ENCODE measurements at places on chromosomes 13 and 19.

GRCh38 chr19:46426035-46426505 lies 2.7 kb downstream of the PNMA8C start:
- DNase-seq = no peak

GRCh38 chr13:99320693-99321481 lies 13.7 kb upstream of the GPR183 start:
- peak; percentile 88 for DNase-seq

DNA sequence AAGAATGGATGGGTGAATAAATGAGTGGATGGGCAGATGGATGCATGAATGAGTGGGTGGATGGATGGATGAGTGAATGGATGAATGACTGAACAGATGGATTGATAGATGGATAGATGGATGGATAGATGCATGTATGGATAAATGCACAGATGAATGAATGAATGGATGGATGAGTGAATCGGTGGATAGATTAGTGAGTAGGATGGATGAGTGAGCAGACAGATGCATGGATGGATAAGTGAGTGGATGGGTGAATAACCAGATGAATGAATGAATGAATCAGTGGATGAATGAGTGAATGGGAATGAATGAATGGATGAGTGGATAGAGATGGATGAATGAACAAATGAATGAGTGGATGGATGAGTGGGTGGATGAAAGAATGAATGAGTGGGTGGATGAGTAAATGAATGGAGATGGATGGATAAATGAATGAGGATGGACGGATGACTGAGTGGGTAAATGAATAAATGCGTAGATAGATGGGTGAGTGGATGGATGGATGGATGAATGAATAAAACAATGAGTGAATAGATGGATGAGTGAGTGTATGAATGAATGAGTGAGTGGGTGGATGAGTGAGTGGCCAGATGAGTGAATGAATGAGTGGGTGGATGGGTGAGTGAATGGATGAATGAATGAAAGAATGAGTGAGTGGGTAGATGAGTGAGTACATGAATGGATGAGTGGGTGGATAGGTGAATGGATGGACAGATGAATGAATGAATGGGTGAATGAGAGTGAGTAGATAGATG lies 13.0 kb downstream of the GAS6 start:
- DNase-seq = no peak

DNA sequence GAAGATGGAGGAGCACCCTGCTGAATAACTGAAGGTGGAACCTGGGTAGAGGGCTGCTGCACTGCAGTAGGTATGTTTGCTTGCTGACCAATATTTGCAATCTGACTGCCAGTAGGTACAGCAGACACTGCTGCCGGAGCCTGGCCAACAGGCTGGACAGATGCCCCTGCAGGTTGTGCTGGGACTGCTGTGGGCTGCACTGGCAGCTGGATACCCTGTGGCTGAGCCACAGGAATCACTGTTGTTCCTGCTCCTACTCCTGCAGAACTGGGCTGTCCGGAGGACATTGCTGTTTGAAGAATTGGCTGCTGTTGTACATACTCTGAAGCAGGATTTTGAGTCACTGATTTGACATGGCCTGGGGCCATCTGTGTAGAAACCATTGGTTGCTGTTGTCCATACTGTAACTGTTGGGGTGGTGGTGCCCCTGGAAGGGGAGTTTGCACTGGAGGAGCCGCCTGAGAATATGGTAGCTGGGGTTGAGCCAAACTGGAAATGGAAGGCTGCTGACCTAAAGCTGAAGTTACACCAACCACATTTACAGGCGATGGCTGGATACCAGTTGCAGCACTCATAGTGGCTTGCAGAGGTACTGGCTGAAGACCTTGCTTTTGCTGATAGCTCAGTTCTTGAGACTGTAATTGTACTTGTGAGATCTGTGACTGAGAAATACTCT lies 2.2 kb downstream of the TSC22D1 start:
- peak; percentile 69 for DNase-seq

DNA sequence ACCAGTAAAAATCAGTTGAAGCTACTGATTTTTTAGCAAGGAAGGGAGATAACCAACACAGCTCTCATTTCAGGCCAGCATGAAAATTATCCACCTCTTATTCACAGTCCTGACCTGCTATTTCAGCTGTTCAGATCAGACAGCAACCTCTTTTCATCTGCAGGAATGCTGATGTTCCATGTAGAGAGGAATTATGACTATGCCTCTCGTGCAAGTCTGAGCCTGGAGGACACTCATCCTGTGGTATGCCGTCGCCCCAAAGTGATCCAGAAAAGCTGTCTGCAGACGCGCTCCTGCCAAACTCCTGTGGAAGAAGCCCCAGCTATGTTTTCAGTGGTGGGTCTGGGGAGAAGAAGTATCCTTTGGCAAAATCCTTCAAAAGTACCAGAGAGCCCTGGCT lies 563.5 kb upstream of the SLITRK1 start:
- DNase-seq = no peak

GRCh38 chr19:13984186-13984585 lies 21.9 kb downstream of the RFX1 start:
- DNase-seq = no peak

DNA sequence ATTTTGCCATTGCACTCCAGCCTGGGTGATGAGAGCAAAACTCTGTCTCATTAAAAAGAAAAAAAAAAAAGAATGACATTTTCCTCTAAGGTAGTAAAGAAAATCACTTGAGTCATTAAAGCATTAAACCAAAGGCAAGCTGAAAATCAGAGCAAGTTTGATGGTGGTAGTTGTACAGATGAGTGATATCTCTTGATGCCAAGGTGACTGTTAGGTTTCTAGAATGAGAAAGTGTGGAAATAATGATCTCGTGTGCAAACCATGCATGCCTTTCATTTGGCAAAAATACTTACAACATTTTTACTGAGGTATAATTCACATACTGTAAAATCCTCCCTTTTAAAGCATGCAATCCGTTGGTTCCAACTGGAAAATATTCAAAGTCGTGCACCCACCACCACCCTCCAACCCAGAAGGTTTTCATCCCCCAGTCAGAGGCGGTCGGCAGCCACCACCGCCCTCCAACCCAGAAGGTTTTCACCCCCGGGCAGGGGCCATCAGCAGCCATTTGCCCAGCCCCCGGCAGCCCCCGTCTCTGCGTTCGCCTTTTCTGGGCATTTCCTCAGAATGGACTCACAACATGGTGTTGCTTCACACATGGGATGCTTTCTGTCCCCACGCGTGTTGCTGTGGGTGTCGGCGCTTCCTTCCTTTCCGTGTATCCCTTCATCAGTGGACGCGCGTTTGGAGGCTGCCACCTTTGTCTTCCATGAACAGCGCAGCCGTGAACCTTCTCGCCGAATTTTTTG lies 90.2 kb downstream of the ATP11A start:
- no peak for DNase-seq

- DNase-seq = no peak
Observed at GRCh38 chr19:6164906-6165531, 29.6 kb downstream of the ACSBG2 start.

GRCh38 chr19:10009714-10010224 lies 535 bp downstream of the COL5A3 start:
- no peak for DNase-seq

- DNase-seq = peak; percentile 55
Observed at GRCh38 chr19:3849092-3849491, 19.7 kb downstream of the ZFR2 start.

GRCh38 chr19:39237200-39238184 lies 7.3 kb downstream of the IFNL3 start:
- DNase-seq = no peak

GRCh38 chr19:13974073-13974472 lies 21.8 kb downstream of the DCAF15 start:
- DNase-seq = no peak

GRCh38 chr13:46342538-46342937 lies 44.5 kb downstream of the RUBCNL start:
- no peak for DNase-seq

- no peak for DNase-seq
Observed at GRCh38 chr13:41032691-41033376, 13.7 kb upstream of the ELF1 start.

GRCh38 chr13:33109801-33110200 lies 93.6 kb downstream of the KL start:
- DNase-seq = no peak

DNA sequence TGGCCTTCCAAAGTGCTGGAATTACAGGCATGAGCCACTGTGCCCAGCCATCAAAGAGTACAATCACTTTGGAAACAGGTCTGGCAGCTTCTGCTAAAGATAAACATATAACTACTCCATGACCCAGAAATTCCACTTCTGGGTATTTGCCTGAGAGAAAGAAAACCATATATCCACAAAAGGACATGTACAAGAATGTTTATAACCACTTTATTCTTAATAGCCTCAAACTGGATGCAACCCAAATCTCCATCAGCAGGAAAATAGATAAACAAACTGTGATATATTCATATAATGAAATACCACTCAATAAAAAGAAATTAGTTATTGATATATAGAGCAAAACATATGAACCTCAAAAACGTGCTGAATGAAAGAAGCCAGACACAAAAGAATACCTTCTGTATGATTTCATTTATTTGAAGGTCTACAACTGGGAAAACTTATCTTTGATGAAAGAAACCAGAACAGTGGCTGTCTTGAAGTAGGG lies 40.5 kb downstream of the TEX26 start:
- DNase-seq = no peak

GRCh38 chr13:74062933-74063332 lies 71.3 kb downstream of the KLF12 start:
- DNase-seq = no peak

DNA sequence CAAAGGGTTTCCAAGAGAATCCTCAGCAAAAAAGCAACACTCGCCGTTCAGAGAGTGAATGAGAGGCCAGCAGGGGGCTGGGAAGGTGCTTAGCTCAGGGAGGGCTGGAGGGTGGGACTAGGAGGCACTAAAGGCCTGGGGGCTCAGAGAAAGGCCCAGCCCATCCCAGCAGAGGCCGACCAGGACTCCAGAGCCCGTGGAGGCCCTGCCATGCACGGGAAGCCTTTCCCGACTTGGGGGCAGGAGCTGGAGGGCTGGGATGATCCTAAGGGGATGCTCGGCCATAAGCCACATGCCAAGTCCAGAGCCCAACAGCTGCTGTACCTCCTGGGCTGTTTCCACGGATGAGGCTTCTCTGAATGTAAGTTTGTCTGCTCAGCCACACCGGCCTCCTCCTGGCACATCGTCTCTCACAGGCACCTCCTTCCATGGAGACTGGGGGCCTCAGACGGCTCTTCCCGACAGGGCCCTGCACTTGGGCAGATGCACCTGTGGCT lies 19.5 kb downstream of the RASA3 start:
- no peak for DNase-seq

DNA sequence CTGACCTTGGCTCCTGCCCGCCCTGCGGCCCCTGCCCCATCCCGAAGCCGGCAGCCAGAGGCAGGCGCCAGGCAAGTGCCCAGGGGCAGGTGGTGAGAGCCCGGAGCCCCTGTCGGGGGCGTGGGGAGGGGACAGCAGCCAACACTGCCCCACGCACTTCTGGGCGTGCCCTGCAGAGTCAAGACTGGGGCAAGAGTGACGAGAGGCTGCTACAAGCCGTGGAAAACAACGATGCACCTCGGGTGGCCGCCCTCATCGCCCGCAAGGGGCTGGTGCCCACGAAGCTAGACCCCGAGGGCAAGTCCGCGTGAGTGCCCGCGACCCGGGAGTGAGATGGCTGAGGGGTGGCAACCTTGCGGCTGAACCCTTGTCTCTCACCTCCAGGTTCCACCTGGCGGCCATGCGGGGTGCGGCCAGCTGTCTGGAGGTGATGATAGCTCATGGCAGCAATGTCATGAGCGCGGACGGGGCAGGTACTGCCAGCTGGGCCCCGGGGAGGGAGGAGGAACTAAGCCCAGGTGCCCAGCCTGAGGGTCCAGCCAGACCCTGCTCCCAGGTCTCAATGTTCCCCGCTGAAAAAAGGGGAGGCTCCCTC lies 17.3 kb downstream of the ANKRD24 start:
- DNase-seq = no peak

DNA sequence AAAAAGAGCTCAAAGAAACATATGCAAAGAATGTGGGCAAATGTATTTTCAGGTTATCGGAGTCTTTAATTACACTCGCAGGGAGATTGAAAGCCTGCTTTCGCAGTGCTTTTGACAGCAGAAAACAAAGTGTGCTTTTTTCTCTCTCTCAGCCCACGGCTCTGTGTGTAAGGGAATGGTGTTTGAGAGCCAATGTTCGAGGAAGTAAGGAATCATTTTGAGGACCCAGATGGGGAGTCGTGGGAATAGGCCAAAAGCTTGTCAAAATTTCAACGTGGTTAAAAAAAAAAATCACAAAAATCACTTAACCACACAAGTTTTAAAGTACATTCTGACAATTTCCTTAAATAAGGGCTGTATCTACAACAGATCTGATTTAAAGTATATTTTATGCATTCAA lies 197.1 kb upstream of the IRS2 start:
- DNase-seq = no peak

GRCh38 chr13:103961129-103961528 lies 894.9 kb upstream of the SLC10A2 start:
- no peak for DNase-seq

DNA sequence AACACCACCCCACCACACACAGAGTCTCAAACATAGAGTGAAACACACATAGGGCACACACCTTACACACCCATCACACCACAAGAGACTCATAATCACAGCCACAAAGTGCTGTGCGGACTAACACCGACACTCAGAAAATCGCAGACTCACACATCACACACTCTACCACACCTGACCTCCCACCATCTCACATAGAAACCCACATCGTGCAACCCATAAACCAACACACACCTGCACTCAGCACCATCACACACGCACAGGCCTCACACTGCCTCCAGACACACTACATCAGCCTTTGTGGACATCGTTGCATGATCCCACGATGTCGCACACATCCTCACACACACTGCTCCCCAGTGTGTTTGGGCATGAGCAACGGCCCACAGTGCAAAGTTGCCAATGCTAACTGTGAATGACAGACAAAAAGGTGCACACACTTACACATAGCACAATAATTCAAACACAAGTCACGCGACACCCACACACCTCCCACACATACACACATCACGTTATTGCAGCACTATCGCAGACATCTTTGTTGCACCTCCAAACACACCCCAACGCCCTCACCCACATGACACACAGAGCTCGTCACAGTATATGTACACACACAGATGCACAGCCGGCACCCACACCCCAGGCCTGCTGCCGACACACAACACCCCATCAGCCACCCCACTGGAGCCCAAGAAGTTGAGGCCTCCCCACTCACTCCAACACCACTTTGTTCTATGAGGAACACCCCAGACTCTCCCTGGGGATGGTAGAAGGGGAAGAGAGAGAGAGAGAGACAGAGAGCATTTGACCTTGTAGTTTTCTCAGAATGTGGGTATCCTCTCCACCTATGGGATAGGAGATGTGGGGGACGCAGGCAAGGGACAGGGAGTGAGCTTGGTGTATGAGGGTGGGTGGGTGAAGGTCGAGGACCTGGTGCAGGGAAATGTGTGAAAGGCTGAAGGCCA lies 1.2 kb upstream of the ATP1A3 start:
- DNase-seq = no peak

Measured in Kasumi-1 (cell line).